ENCODE measurements at places on chromosomes 4 and X. TPM values are rescaled to one million over a fixed set of nuclear protein-coding genes. Genes with fewer than 3 reads are reported as not detected.

Gene CCDC149
- total RNA-seq, result 1.0 TPM

Gene PLAC1
- 2.1 TPM for total RNA-seq

Gene IL2
- not detected for total RNA-seq

Gene ARHGAP10
- 19.1 TPM for total RNA-seq

Gene RGN
- not detected for total RNA-seq

Gene CENPVL2
- not detected for total RNA-seq

Data from HT1080 (cell line).